ENCODE measurements at places on chromosomes 5 and 9.

DNA sequence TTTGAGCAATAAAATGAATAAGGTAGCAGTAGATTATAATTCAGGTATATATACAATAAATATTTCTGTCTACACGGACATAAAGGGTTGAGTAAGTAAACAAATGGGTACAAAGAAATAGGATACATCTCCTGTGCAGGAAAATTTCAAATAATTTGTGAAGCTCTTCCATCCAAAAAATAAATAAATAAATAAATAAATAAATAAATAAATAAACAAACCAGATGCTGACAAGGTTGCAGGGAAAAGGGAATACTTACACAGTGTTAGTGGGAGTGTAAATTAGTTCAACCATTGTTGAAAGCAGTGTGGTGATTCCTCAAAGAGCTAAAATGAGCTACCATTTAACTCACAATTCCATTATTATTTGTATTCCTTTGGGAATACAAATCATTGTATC is 227.3 kb upstream of the CDH18 start:
- DNase-seq, result no peak

DNA sequence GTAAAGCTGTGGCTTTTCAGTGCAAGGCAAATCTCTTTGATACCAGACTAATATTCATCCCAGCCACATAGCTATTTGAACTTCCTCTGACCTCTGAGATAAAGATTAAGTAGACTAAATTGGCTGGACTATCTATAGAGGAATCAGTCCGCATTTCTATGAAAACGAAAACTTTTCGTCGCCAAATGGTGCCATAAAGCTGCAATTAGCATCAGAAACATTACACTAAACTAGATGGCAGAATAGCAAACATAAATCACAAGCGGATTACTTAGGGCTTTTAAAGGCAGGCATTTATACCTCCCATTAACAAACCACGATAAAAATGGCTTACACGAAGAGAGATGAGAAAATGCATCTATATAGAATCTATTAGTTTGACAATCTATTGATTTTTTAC is 1009.7 kb upstream of the CDH6 start:
- no peak for DNase-seq

- DNase-seq, result no peak
Observed at GRCh38 chr9:102534031-102534430, 461.1 kb upstream of the CYLC2 start.

DNA sequence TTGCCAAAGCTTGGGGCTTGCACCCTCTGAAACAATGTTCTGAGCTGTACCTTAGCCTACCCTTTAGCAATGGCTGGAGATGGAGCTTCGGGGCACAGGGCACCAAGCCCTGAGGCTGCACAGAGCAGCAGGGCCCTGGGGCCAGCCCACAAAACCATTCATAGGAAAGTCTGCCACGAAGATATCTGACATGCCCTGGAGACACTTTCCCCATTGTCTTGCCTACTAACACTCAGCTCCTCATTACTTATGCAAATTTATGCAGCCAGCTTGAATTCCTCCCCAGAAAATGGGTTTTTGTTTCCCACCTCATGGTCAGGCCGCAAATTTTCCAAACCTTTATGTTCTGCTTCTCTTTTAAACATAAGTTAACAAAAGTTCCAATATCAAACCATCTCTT is 105.7 kb downstream of the DTWD2 start:
- no peak for DNase-seq

- DNase-seq, result peak; percentile 23
Observed at GRCh38 chr9:100216178-100216787, 117.2 kb downstream of the INVS start.

Measured in GM19239 (cell line).